IPS DF 6.9 (cell line): ENCODE measurements at places on chromosomes 16 and 17.

DNA sequence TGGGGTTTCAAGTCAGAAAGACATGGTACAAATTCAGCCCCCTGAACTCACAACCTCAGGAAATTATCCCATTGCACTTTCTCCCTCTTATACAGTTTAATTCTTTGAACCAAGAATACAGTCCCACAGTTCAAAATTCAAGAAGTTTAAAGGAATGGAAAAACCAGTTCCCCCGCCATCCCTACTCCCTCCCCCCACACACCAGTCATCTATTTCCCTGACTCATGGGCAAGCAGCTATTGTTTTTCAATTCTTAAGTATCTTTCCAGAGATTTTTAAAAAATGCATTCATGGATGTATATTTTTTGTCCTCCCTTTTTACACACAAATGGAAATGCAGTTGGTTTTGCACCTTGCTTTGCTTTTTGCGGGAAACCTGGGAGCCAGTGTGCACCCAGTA lies 7.3 kb downstream of the SYCE1L start:
- no peak for DNase-seq

GRCh38 chr16:997440-998051 lies 16.0 kb downstream of the SOX8 start:
- no peak for DNase-seq

GRCh38 chr16:16857012-16857411 lies 478.1 kb downstream of the NPIPA7 start:
- DNase-seq = no peak

- DNase-seq = no peak
Observed at GRCh38 chr17:33387406-33387805, 94.3 kb upstream of the ASIC2 start.

DNA sequence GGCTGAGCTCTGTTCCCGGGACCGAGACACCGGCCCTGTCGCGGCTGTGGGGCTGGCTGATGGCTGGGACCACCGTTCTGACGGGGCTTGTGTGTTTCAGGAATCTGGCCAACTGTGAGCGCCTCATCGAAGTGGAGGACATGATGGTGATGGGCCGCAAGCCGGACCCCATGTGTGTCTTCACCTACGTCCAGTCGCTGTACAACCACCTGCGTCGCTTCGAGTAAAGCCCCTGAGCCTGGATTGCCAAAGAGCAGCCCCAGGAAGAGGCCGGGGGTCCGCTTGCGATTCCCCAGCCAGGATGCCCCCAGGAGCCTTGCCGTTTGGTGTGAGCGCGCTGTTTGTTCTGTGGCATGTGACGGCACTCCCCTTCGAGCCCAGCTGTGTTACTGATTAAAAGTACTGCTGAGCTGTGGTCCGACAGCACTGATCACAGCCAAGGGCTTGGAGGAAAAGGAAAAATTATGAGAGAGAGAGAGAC lies 23.0 kb downstream of the SMTNL2 start:
- no peak for DNase-seq

GRCh38 chr16:19948186-19949104 lies 63.8 kb upstream of the GPRC5B start:
- DNase-seq = peak; percentile 87

- no peak for DNase-seq
Observed at GRCh38 chr17:81719410-81720266, 7.6 kb downstream of the SLC25A10 start.

DNA sequence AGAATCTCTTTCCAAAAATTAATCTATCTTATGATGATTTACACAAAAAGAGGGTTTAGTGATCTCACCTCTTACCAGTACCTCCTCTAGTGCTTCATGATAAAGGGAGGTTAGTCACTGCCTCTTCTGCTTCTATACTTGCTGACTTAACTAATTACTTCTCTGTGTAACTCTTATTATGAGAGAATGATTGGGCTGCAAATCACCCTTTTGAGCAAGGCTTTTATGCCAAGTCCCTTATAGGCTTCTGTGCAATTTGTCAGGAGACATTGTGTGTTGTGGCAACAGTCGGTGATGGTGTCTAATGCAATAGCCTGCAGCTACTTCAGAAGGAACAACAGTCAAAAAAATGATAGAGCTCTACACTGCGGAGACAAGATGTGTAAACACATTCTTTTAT lies 1568.1 kb upstream of the GOT2 start:
- DNase-seq = no peak

DNA sequence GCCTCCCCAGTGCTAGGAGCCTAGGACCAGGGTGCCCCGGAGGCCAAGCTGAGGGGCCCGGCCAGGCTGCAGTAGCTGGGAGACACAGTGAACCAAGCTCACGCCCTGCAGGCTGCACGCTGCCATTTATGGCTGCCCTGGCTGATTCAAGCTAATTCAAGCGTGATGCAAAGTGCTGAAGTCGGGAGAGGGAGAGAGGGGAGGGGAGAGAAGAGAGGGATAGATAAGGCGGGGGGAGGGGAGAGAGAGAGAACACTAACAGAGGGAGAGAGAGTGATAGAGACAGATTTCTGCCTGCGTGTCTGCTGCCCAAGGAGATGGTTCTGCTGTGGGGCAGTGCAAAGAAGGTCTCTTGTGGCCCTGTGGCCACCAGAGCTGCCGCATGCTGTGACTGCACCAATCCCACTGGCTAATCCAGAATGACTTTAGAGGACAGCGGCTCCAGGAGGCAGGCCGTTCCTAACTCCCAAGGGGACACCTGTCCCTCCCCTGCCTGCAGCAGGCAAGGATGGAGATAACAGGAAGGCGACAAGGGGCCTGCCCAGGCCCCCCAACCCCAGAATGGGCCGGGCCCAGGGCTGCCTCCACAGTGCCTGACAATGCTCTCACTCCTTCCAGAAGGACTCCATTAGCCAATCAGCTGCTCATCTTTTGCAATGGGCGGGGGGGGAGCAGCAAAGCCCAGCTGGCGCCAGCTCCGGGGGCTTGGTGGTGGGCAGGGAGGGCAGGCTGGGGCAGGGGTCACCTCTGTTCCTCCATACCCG lies 12.9 kb downstream of the MXRA7 start:
- no peak for DNase-seq

GRCh38 chr17:79042421-79043190 lies 18.6 kb downstream of the C1QTNF1 start:
- peak; percentile 58 for DNase-seq

DNA sequence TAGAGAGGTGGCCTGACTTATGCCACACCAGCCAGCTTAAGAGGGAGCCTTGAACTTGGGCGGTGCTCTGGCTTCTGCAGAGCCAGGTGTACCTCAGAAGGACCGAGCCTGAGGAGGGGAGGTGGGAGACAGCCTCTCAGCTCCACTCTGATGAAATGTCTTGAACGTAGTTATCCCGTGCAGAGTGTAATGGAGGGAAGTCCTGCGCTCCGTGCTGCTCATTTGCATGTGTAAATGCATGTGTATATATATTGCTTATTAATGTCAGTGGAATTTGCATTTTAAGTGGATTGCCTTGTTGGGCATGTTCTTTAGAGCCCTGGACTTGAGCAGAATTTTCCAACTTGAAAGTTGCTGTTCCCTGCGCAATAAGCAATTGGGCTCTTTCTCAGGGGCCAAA lies 264.9 kb upstream of the SDK2 start:
- no peak for DNase-seq

GRCh38 chr17:41642252-41643156 lies 18.1 kb upstream of the KRT17 start:
- DNase-seq = no peak

DNA sequence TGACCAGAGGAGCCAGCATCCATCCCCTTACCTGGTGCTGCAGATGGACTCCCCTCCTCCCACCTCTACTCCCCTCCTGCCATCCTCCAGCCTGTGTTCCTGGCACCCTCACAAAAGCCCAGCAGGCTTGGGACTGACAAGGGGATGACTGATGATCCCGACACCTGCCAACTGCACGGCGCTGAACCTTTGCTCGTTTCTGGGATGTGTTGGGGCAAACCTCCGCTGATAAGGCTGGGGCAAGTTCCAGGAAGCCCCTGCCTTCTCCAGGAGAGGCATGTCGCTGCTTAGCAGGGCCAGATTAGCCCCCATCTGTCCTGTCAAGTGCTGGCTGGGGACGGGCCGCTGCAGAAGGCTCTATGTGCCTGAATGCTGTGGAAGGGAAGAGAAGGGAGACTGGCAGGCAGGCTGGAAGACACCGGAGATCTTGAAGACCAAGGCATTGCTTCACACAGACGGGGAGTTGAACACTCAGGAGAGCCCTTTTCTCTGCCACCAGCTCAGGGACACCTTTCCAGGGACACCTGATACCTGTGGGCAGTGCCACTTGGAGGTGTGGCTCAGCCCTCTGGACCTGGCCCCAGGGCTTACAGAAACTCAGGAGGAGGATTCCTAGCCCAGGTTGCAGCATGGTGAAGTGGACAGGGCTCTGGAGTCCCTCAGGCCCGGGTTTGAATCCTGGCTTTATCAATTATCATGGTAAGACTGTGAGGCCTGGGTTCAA lies 973 bp upstream of the KRT15 start:
- DNase-seq = no peak

GRCh38 chr17:81992306-81993102 lies 15.1 kb downstream of the ASPSCR1 start:
- DNase-seq = no peak

DNA sequence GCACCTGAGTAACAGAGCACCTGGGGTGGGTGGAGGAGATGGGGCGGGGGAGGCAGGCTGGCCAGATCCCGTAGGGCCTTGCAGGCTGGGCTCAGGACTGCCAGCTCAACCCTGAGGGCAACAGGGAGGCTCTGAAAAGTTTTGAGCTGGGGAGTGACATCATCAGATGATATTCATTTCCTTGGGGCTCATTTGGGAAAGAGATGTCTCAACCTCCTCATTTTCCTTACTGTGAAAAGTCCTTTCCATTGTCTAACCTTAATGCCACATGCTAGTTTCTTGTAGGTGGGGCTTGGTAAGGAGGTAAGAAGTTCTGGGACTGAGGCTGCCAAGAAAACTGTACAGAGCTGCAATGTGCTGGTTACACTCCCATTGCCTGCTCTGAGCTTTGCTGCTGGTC lies 3.7 kb downstream of the TNS4 start:
- no peak for DNase-seq

GRCh38 chr16:27235055-27235937 lies 32.0 kb downstream of the KDM8 start:
- no peak for DNase-seq

DNA sequence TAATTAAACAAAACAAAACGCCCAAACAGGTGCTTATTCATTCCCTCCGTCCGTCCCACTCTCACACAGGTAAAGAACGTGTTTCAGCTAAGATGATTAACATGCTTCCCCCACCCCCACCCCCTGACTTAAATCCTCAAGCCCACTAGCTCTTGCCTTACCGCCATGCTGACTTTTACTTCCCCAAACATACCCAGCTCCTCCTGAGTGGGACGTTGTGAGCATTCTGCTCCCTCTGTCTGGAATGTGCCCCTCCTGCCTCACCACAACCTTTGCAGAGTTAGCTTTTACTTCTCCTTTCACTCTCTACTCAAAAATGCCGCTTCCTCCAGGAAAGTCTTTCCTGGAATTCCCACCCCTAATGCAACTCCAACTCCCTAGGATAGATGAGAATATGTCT lies 774.0 kb upstream of the RBFOX1 start:
- no peak for DNase-seq

- DNase-seq = no peak
Observed at GRCh38 chr17:731644-732066, 741 bp upstream of the TLCD3A start.

GRCh38 chr16:21167929-21168602 lies 9.6 kb downstream of the LDAF1 start:
- DNase-seq = no peak

DNA sequence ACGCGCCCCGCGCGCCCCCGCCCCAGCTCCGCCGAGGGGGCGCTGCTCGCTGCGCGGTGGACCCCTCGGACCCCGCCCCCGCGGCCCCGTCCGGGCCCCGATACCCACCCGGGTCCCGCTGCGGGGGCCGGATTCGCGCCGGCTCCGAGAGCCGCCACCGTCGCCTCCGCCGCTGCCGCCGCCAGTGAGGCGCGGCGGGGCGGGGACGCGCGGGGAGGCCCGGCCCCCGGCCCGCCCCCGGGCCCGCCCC lies at the start of gene TBC1D16:
TSS of gene TBC1D16 (minus strand) at position 186 of the 250 bp plus-strand sequence. CDS start 22,325 bp downstream, outside the sequence.
- no peak for DNase-seq

GRCh38 chr16:6751191-6751590 lies 581.5 kb upstream of the RBFOX1 start:
- no peak for DNase-seq

- no peak for DNase-seq
Observed at GRCh38 chr16:66353055-66353454, 13.4 kb upstream of the CDH5 start.

- peak; percentile 71 for DNase-seq
Observed at GRCh38 chr17:45371414-45372324, 54.8 kb upstream of the MAP3K14 start.

DNA sequence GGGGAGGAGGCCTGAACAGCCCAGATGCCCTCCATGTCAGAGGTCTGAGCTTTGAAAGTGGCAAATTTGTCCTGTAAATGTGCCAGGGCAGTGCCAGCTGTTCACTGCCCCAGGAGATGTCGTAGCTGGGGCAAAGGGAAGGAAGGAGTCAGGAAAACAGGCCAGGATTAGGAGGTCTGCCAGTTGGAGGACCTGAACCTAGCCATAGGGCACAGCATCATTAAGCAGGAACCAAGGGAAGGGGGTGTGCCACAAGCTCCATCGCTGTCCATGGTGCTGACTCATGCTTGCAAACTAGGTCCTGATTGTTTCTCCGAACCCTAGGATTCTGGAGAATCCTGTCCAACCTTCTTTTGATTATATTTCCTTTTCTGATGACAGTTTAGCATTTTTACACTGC lies 124.2 kb downstream of the TMEM132E start:
- peak; percentile 41 for DNase-seq

DNA sequence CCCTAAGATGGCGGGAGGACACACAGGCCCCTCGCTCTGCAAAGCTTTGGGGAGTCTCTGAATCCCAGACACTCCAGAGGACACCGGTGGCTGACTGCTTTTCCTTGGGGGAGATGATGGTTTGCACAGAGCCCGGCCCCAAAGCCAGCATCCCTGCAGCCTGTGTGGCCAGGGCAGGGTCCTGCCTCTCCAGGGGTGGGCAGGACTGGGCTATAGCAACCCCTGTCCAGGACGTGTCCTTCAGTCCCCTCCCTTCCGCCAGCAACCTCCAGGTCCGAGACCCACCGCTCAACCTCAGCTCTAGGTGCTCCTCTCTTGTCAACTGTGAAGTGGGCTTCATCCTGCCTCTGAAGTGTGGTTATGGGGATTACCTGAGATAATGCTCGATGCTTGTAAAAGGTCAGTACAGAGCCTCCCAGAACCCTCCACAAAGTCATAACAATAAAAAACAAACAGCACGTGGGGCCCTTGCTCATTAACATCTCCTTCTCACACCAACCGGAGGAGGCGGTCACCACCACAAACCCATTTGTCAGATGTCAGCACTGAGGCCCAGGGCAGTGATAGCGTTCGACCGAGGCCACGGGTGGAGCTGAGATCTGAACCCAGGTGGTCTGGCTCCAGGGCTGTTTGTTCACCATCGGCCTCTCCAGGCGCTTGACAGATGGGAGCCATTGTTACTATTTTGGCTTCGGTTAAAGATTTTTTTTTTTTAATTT lies 304.8 kb downstream of the IRF8 start:
- no peak for DNase-seq

GRCh38 chr17:19766421-19767270 lies 18.5 kb upstream of the ALDH3A1 start:
- DNase-seq = peak; percentile 35

- DNase-seq = no peak
Observed at GRCh38 chr17:72034000-72034399, 86.8 kb upstream of the SOX9 start.
